ENCODE measurements at places on chromosomes 4 and X.

- no peak for DNase-seq
These were observed 21.3 kb upstream of the UGDH start for GRCh38 chr4:39548425-39549067.

DNA sequence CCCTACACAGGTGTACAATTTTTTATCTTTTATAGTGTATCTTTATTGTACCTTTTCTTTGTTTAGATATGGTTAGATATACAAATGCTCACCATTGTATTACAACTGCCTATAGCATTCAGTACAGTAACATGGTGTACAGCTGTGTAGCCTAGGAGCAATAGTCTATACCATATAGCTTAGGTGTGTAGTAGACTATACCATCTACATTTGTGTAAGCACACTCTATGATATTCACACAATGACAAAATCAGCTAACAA, 80.3 kb downstream of the FAM13A start:
- no peak for DNase-seq

GRCh38 chrX:107025545-107025944, 25.5 kb upstream of the MORC4 start:
- peak; percentile 4 for DNase-seq

DNA sequence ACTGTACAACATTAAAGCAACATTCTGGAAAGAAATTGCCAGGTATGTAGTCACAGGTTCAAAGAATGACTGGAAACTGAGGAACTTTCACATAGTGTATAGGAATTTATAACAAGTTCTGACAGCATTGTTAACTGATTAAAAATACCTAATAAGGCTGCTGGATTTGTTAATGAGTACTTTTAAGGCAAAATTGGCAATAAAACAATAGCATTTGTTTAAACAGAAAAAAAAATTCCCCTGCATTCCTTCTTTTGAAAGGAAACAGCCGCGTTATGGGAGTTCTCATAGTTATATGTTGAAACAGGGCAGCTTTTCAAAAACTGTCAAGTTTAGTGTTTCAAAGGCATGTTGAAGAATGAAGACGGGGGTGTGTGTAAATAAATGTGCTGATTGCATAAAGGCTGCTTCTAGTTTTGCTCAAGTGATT, 282.5 kb upstream of the FAT1 start:
- DNase-seq = no peak

DNA sequence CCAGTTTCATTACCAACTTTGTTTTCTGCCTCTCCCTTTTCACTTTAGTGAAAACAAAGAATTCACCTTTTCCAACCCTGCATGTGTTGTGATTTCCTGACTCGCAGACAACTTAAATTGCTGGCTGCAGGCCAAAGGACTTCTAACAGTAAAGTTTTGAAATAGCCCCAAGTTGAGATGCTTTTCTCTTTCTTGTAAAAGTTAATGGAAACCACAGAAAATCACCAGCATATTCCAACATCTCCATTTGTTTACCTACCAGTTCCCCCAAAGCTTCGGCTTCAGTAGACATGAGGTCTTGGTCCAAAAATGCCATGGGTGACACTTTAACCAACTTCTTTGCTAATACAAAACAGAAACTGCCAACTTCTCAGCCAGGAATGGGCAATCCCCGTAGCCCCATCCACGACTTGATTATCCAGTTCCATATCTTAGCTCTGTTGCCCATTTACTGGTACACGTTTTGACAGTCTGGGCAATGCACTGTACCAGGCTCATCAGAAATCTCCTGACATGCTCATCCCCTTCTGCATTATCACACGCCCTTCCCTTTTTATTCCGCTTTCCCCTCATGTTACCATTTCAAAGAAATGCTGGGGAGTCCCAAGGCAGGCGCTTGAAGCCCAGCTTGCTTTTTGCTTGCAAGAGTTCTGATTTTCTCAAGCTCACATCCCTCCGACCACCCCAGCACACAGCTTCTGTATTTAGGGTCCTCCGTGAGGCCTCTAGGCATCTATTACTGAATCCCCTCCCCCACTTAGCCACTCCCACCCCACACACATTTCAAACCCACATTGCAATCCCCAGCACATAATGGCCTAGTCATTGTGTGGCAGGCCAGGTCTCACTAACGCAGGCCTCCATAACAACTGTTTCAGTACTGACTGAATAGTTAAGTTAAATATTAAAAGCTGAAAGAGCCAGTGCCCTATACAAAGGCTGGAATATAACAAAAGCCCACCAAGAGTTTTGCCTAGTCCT, 137.9 kb upstream of the S100G start:
- DNase-seq = no peak
